ENCODE measurements at places on chromosomes 1 and 21. TPM values are rescaled to one million over a fixed set of nuclear protein-coding genes. Genes with fewer than 3 reads are reported as not detected.
A peak's percentile ranks its signal among the peaks of the same experiment; 100 is the strongest.

The FCRL5 gene
- not detected for total RNA-seq

The SH3D21 gene
- total RNA-seq, result 10.6 TPM

The HNRNPU gene
- 526 TPM for total RNA-seq

The CYP2J2 gene
- total RNA-seq, result 0.58 TPM

The GBP4 gene
- not detected for total RNA-seq

DNA sequence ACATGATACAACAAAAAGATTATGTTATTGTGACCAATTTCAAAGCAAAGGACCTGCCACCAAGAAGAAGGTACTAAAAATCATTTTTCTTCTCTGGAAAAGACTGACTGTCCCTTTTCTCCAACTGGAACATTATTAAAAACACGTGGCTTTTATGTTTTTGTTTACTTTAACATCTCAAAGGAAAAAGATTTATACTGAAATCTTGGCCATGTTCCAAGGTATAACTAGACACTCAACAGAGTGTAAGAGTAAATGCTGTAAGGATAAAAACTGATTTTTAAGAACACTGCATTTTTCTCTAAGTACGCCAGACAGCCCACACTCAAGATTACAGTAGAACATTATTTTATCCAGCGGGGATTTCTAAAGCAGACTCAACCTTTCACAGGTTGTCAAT lies 62.1 kb downstream of the BRWD1 start:
- DNase-seq, result no peak

DNA sequence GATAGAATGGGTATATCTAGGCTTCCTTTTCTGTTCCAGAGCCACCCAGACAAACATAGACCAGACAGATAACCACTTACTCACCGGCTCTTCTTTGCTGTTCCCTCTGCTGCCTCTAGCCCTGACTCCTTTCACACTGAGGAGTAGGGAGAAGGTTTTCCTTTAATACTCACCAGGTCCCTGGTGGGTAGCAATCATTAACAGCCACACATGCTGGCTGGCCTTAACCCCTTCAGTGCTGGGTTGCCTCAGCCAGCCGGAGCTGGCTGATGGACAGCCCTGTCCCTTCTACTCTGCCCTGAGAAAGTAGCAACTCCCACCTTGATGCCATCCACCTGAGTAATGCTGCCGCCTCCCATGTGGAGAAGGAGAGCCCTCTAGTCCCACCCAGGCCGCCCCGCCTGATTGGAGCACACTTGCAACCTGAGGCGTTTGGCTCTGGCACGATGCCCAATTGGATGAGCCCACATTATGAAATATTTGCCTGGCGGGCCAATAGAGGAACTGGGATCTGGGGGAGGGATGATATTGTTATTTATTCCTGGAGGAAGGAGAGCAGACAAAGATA lies 71.6 kb downstream of the PLEKHA6 start:
- peak; percentile 43 for DNase-seq

DNA sequence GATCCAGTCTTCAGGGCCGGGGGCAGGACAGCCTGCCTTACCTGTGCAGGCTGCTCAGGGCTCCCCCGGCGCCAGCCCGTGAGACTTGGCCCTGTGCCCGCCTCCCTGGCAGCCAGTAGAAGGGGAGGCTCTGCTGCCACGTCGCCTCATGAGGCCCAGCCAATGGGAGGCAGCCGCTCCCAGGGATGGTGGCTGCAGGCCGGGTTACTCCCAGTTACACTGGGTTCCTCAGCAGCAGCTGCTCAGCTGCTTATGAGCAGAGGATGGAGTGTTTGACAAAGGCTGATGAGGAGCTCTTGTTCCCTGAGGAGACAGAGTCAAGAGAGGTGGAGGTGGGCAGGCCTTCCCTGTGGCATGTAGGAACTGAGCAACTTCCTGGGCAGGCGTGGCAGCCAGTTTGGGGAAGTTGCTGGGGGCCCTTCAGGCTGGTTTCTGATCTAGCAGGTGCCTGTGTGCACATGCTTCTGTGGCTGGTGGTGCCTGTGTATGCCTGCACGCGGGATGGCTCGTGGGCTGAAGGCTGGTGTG lies 5.5 kb downstream of the MFSD2A start:
- no peak for DNase-seq

- DNase-seq, result no peak
These were observed 136.7 kb upstream of the ETV3 start for GRCh38 chr1:157274698-157275534.

DNA sequence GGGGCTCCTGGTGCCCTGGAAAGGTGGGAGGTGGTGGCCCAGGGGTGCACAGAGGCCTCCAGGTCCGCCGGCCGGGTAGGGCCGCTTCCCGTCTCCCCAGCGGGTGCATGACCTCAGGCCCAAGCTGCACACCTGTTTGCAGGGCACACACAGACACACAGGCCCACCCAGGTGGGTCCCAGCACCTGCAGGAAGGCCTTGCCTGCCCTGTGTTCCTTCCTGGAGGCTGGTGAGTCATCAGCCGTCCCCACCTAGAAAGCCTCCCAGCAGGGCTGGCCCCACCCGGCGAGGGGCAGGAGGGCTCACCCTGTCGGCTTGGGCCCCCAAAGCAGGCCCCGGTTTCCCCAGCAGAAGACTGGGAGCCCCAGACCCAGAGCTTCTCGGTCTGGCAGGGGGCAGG lies 23.6 kb upstream of the TTLL10 start:
- DNase-seq, result no peak

- DNase-seq, result peak; percentile 64
These were observed 10.0 kb upstream of the FAAP20 start for GRCh38 chr1:2204415-2205190.

DNA sequence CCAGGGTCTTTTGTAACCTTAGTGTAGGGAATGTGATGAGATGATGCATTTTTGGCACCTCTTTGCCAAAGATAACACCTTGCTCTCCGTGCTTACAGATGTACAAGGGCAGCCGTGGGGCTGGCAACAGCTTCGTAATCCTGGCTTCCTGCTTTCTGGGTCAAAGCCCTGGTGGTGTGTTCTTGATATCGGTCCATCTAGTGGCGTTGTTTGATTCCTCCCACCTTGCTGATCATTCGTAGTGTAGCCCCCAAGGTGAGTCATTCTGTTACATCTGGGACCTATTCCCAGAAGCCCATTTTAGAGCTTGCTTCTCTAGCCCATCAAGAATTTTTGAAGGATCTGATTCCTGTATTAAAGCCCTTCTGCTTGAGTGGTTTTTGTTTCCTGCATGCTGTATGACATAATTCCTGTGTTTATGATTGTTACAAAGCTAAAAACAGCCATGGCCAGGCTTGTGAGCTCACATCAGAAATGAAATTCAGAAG lies 7.0 kb upstream of the CCT8 start:
- DNase-seq, result no peak

- DNase-seq, result no peak
These were observed 87.6 kb downstream of the HMCN1 start for GRCh38 chr1:185821612-185822385.

DNA sequence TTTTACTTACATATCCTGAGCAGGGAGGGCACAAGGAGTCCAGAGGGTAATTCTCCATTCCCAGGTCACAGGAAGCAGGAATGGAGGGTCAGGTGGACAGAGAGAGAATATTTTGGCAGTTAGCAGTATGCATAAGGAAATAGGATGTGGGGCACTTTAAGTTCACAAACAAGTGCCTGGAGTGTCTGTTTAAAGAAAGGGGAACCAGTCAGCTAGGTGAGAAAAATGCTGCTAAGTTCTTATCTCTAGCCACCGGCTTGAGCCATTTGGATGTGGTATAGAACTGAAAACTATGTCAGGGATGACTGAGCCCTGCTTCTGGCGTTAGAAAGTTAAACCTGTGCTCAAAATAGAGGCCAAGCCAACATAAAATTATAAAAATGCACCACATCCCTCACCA lies 739.7 kb upstream of the NCAM2 start:
- no peak for DNase-seq

DNA sequence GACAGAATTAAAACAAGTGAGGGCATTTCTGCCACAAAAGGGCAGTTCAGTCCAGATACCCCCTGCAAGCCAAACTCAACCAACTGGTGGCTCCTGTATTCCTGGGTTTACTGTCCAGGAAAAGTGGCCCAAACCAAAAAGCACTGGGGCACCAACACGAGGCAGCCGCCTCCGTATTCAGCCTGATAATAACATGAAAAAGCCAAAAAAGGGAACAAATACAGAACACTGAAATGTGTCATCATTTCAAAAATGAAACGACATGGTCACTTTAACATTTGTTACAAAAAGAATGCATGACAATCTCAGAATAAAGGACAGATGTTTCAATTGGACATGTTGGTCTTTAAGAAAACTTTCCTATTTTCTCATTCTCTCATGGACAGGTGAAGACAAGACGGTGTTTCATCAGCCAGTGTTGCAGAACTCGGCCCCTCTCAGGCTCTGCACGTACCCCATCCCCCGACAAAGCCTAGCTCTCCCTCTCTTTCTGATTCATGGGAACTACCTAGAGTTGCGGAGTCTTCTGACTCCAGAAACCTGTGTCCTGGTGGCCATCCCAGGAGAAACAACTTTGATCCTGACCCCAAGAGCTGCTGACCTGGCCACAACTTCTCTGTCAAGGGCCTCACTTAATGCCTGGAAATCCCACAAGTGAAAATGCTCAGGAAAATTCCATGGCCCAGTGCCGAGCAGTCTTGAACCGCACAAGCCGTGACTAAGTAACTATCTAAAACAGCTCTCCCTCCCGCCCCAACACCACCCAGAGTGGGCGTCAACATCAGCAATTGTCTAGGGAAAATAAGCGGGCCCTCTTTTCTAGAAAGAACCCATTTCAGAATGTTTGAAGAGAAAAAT lies 27.1 kb downstream of the ZBTB17 start:
- DNase-seq, result no peak

GRCh38 chr21:33211732-33212131 lies 18.0 kb upstream of the IFNAR2 start:
- DNase-seq, result no peak

- DNase-seq, result no peak
These were observed 44.1 kb downstream of the NPHP4 start for GRCh38 chr1:5947978-5948680.

DNA sequence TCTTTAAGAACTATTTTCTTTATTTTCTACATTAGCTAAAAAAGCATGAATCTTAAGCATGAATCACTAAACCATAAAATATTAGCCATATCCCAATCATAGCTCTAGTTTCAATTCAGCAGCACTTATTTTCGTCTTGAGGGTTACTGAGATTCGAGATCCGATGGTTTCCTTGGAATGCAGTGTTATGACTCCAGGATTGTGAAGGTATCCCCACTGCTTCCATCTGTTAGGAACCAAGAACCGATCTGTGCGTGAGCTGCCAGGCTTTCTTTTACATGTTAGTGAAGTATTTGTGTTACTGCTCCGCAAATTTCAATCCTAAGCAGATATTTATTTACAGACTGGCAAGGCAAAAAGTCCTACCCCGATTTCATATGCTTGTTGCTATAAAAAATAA lies 18.8 kb downstream of the TNFRSF9 start:
- DNase-seq, result no peak

- DNase-seq, result no peak
These were observed 7.6 kb upstream of the XKR8 start for GRCh38 chr1:27952147-27952546.

DNA sequence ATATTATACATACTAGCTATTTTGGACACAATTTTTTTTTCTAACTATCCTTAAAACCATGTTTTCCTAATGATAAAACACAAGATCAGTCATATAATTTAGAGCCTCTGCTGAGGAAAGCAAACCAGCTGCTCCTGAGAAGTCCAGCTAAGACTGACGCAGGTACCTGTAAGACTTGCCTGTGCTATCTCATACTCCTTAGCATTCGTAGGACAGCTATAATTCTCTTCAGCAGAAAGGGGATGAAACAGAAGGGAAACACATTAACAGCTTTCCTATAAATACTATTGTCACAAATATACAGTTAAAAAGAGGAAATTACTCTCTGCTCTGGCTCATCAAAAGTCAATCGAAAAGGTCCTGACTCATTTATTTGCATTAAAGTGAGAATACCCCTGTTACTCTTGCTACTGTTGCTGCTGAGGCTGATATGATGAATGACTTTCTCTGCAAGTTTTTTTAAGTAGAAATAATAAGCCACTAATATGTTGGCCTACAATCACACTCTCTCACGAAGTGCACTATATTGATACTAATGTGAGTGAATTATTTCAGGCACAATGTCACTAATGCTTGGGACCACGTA lies 757.1 kb downstream of the KCNT2 start:
- no peak for DNase-seq

All from progenitor cell of endocrine pancreas (in vitro differentiated cells).